Fibroblast of skin of right biceps (primary cell): ENCODE measurements at places on chromosomes 3 and 15.

DNA sequence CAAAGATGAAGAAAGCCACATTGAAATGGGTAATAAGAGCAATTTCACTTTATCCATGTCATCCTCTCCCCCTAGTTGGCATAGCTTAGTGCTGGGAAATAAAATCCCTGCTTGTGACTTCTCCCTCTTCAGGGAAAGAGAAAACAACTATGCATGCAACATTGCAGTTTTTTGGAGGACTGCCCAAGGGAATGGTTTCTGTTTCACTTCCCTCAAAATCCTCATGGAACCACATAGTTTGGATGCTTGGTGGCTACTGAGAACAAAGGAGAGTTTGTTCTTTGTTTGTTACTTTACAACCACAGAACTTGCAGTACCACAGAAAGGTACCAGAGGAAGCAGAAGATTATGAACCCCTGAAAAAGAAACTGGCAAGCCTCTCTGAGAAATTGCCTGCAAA lies 384.6 kb upstream of the RORA start:
- peak; percentile 1 for DNase-seq

DNA sequence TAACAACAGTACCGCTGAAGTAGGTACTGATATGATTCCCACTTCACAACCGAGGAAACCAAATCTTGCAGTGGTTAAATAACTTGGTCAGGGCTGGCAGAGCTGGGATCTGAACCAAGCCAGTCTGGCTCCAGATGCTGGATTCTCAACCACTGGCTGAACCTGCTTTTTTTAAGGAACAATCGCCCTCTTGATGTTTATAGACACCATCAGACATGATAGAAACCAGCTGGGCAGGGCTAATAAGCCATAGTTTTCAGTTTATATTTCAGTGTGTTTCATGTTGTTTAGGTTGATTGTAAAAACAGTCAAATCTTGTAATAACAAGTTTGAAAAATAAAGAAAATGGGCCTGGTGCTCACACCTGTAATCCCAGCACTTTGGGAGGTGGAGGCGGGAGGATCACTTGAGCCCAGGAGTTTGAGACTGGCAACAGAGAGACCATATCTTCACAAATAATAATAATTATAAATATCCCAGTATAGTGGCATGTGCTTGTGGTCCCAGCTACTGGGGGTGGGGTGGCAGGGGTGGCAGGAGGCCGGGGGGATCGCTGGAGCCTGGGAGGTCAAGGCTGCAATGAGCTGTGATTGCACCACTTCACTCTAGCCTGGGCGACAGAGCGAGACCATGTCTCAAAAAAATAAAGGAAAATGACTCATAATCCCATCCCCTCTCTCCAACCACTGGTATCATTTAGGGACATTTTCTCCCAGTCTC lies 36.7 kb downstream of the XYLB start:
- DNase-seq, result no peak

DNA sequence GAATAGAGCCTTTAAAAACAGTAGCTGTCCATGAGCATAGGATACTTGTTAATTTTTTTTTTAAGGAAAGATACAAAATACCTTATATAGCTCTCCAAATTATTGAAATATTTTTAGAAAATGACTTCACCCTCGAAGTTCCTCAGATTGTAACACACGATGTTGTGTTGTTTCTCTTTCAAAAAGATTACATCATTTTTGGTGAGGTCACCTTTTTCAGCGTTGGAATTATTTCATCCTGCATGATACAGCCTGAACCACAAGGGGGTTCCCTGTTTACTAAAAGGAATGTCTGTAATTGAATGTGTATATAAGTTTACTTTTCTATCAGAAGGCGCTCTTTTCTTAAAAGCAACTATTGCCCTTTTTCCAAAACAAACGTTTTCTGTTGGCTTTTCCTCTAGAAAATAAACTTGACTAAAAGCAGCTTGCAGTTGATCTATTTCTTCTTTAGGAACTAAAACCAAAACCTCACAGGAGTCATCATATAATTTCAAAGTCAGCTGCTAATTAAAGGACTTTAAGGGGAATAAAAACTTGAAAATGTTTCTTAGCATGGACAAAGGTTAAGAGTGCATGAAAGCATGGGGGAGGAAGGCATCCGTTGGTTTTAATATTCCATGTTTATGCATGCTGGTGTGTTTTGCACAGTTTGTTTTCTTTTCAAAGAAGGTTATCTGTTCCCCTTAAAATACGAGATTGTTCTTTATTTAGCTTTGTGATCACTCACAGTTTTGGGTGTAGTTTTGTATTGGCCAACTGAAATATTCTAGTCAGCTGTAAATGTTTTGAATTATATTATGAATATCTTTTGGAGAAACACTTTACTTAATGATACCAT lies 29.4 kb downstream of the LYSMD4 start:
- peak; percentile 89 for DNase-seq

GRCh38 chr3:184417619-184418327 lies 37.9 kb downstream of the CHRD start:
- DNase-seq, result peak; percentile 56

GRCh38 chr3:14460342-14461005 lies 58.1 kb downstream of the SLC6A6 start:
- peak; percentile 85 for DNase-seq

DNA sequence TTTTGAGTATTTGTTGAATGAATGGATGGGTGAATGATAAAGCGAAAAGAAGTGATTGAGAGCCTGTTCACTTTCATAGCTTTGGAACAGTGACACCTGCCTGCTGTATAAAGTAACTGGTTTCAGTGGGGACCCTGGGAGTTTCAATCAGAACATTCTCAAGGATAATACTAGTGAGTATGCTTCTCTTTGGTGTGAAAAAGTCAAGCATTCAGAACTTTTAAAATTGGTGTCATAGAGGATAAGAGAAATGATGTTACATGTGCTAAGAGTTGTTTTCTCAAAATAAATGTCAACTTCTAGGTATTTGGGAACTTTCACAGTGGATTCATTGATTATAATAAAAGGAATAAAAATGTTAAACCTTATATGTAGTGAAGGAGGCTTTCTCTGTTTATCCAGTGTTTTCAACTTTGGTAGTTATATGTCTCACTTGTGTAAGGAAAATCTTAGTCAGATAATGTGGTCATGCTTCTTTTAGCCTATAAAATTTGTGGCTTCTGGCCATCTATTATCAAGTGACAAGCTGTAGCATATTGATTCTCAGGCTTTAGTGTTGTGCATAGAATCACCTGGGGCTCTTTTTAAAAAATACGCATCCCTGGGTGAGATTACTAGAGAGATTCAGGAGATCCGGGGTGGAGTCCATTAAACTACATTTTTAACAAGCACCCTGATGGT lies 11.9 kb downstream of the LRCH3 start:
- no peak for DNase-seq

GRCh38 chr15:34360298-34360697 lies 6.7 kb downstream of the LPCAT4 start:
- no peak for DNase-seq
